CD4-positive, alpha-beta T cell treated with Interferon alpha-2 for 1 hour (primary cell): ENCODE measurements at places on chromosomes 1 and 21.
A peak's percentile ranks its signal among the peaks of the same experiment; 100 is the strongest.

- DNase-seq: no peak
Observed at GRCh38 chr1:232722626-232723025, 82.6 kb upstream of the MAP10 start.

DNA sequence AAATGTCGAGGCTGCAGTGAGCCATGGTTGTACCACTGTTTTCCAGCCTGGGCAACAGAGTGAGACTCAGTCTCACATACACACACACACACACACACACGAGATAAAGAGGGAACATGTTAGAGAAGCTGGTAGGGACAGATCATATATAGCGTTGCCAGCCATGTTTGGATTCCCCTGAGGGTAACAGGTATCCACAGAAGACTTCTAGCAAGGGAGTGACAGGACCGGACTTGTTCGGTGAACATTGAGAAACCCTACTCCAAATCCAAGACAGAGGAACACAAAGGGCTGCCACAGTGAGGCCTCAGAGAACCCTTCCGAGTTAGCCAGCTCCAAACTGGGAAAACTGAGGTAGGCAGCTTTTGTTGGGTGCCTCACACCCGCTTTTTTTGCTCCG is 3.7 kb upstream of the SARS1 start:
- no peak for DNase-seq

- DNase-seq: no peak
Observed at GRCh38 chr1:161357073-161357472, 10.6 kb downstream of the CFAP126 start.

GRCh38 chr21:27112186-27112585 is 145.3 kb upstream of the ADAMTS5 start:
- no peak for DNase-seq

DNA sequence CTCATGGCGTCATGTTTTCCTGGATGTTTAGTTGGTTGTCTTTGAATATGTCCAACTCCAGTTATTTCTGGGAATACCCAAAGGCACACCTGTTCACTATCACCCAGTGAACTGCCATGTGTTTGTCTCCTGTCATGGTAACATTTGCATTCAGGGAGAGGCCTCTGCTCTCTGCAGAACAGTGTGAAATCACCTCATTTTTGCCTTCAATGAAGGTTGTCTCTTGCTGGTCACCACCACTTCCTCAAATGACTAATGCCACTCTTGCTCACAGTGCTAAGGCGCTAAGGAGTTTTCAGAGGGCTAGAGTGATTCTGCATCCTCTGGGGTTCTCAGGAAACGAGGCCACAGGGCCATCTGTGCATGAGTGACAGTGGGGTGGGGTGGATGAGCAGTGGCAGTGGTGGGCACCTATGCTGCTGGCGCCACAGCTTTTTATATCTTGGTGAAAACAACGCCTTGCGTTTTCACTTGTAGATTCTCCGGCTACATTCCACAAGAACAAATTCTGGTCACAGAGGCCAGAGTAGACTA is 60.0 kb upstream of the ATP5PO start:
- DNase-seq: peak; percentile 73

GRCh38 chr1:224124220-224124619 is 10.3 kb downstream of the FBXO28 start:
- DNase-seq: no peak

DNA sequence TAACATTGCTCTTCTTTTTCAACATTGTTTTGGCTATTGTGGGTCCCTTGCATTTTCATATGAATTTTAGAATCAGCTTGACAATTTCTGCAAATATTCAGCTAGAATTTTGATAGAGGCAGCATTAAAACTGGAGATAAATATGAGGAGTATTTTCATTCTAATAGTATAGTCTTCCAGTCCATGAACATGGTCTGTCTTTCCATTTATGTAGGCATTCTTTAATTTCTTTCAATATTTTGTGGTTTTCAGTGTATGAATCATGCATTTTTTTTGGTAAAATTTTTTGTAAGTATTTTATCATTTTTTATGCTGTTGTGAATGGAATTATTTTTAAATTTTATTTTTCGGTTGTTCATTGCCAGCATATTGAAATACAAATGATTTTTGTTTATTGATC is 97.2 kb downstream of the DNAH14 start:
- no peak for DNase-seq

DNA sequence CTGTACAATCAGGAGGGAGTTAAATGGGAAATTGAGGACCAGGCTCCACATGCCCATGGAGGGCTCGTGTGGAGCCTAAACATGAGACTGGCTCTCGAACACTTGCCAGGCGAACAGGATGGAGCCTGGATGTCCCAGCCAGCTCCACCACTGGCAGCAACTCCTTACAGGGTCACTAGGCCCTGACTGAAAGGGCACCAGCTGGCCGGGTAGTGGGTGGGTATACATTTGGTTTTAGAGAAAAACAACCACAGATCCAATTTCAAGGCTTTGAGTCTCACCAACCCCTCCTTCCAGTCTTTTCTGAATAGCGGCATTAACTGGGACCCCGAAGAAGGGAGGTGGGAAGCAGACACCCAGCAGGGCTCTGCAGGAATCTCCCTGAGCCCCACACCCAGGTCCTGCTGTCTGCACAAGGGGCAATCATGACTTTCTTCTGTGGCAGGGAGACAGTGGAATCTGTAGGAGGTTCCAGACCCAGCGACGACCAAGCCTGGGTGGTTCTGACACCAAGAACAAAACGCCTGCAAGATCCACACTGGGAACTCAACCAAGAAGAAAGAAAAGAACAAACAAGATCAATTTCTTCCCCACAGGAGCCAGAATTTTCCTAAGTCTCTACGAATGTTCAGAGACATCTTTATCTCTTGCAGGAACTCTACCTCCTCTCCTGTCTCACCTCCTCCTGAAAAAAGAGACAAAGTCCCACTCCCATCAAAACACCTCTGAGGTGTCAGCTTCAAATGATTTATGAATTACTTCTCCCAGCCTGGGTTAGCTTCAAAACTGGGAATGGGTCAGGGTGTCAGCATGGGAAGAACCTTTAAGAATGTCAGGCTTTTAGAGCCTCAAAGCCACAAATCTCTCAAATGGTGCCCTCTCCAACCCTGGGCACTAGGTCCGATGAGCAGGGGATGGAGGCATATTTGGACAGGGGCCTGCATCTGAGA is 26.5 kb upstream of the SRP9 start:
- DNase-seq: no peak

DNA sequence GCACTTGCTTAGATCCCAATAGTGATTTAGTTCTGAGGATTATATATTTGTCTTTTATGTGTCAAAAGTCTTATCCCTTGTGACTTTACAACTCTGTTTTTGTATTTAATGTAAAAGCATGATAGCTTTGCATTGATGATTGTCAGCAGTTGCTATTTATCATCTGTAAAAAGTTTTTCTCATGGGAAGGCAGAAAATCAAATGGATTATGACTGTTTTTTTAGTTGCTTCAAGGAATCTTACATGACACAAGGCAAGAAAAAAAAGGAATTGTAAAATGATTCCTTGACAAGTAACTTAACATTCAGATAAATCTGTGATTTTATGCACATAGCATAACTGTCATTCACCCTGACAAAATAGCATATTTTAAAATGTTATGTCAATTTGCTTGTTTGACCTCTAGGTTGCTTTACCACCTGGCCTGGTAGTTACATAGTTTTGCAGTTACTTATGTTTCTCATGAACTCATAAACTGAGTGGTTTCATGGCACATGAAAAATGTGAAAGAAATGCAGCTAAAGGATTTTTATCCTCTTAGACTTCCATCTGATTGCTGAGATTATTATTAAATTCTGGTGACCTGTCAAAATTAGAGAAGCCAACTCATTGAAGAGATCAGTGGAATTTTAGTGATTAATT is 622.6 kb downstream of the ADGRL2 start:
- DNase-seq: no peak

- no peak for DNase-seq
Observed at GRCh38 chr1:8012955-8013354, 13.2 kb downstream of the ERRFI1 start.

GRCh38 chr1:11434501-11434900 is 44.5 kb upstream of the DISP3 start:
- DNase-seq: no peak

DNA sequence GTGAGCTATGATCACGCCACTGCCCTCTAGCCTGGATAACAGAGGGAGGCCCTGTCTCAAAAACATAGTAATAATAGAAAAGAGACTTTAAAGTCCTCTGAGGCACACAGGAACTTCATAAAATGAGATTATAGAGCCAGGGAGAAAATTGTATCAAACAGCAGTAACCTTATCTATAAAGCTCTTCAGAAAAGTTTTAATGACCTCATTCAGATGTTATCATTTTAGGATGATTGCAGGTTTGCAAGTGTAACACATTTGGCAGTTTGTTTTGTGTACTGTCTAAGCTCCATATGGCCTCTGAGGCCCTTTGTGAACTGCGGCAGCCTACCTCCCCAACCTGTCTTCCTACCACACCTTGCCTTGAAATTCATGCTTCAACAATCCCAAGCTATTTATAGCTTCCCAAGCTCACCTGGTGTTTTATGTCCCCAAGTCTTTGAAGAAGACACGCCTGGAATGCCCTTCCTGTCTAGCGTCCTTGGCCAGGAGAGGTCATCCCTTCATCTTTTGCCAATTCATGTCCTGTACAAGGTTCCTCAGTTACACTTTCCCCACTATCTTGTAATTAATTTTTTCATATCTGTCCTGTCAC is 8.5 kb upstream of the AKNAD1 start:
- no peak for DNase-seq

DNA sequence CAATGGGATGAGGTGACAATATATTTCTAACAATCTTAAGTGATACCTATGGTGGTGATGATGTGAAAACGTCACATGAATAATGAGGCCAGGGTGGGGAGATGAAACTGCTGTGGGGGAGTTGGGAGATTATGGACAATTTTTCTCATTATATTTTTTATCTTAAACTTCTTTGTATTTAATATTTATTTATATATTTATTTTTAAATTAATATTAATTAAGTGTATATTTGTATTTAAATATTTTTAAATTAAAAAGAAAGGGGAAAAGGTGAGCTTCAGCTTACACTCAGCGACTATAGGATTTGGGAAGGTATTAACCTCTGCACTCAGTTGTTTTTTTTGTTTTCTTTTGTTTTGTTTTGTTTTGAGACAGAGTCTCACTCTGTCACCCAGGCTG is 158.7 kb downstream of the PSMG1 start:
- no peak for DNase-seq

DNA sequence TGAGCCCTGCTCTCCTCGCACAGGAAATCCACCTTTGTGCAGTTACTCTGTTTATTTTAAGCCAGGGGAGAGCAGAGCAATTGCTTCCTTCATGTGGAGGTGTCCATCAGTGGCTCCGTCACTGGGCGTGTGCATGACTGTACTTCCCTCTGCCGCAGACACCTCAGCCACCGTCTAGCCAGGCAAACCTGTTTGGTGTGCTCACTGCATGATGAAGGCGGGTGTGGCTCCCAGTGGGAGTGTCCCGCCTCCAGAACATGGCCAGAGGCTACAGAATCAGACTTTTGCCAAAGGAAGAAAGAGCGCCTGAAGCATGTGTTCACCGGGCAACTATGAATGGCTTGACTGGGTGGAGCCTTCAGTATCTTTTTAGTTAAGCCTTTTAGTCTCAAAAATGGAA is 26.1 kb upstream of the LAMC2 start:
- DNase-seq: no peak

DNA sequence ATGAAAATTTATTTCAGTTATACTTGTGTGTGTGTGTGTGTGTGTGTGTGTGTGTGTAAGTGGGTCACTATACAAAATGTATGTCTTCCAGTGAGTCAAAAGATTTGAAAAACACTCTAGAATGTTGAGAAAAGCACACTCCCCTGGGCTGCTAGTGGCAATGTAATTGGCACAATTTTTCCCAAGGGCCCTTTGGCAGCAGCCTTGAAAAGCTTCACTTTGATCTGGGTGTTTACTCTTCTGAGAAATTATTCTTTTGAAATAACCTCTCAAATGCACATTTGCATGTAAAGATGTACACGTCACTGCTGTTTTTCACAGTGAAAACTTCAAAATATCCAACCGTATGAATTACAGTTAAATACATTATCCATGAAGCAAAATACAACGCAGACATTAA is 22.1 kb upstream of the SLC44A3 start:
- DNase-seq: no peak

GRCh38 chr1:28160782-28161266 is 15.7 kb downstream of the PTAFR start:
- DNase-seq: no peak

GRCh38 chr1:181155339-181155738 is 66.8 kb downstream of the IER5 start:
- DNase-seq: no peak

DNA sequence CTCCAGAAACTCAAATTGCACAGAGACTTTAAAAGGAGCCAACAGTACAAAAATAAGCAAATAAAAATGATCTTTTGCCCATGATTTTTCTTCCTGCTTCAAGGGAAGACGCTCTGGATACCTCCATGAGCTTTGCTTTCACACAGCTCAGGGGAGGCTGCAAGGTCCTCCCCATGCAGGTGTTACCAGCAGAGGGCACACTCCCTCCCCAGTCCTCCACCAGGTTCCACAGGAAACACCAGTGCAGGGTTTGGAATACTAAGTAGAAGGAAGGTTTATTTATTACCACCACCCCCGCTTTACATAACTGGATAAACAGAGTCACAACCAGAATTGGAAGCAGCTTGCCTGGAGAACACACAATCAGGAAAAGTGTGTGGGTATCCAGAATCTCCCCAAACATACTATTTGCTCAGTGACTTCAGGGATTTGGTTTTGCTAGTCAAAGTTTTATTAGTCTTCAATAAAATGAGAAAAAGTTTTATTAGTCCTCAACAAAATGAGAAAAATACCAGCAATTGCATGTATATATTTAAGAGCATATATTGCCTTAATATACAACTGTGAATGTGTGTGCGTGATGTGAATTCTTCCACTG is 37.3 kb downstream of the HSD3B1 start:
- no peak for DNase-seq

DNA sequence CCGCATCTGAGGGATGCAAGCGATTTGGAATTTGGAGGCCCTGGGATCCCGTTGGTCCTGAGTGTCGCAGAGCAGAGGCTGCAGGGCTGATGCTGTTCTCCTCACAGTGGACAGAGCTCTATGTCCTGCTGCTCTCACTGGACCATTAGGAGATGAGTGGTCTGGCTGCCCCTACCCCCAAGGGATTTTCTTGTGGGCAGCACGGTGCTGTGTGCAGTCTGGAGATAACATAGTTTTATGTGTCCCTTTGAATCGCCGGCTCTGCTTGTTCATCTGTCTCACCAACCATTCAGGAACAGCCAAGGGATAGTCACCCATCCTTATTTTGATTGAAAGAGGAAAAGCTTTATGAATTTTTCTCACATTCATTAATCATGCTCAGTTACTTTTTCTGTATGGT is 49.9 kb downstream of the CHRM3 start:
- DNase-seq: no peak
